ENCODE measurements at places on chromosomes 2 and 18. TPM values are rescaled to one million over a fixed set of nuclear protein-coding genes. Genes with fewer than 3 reads are reported as not detected.

The TNFRSF11A gene
- polyA plus RNA-seq: 0.38 TPM

The CDK5R2 gene
- not detected for polyA plus RNA-seq

The FAM228A gene
- polyA plus RNA-seq: 1.0 TPM

The EFR3B gene
- polyA plus RNA-seq: 0.50 TPM

The APLF gene
- polyA plus RNA-seq: 1.3 TPM

The RUFY4 gene
- not detected for polyA plus RNA-seq

The TWIST2 gene
- polyA plus RNA-seq: 6.0 TPM

The AGXT gene
- not detected for polyA plus RNA-seq

The AOX1 gene
- polyA plus RNA-seq: 7.6 TPM

The FOXI3 gene
- polyA plus RNA-seq: not detected

The PLGLB1 gene
- polyA plus RNA-seq: 2.3 TPM

The LTBP1 gene
- polyA plus RNA-seq: 539 TPM

The REG3G gene
- 0.38 TPM for polyA plus RNA-seq

The KLHL30 gene
- polyA plus RNA-seq: 3.5 TPM

The HOXD8 gene
- polyA plus RNA-seq: 7.3 TPM

The STPG4 gene
- 0.51 TPM for polyA plus RNA-seq

The SPR gene
- polyA plus RNA-seq: 33.1 TPM

The TMEM37 gene
- 19.8 TPM for polyA plus RNA-seq

The KLF7 gene
- 5.8 TPM for polyA plus RNA-seq

The KHK gene
- polyA plus RNA-seq: 38.7 TPM

The CHCHD5 gene
- polyA plus RNA-seq: 27.7 TPM

The TFCP2L1 gene
- 0.03 TPM for polyA plus RNA-seq

The ATOH8 gene
- polyA plus RNA-seq: 51.5 TPM

The TMEM247 gene
- polyA plus RNA-seq: not detected

The CCDC141 gene
- polyA plus RNA-seq: 0.13 TPM

The CCDC74B gene
- polyA plus RNA-seq: 0.38 TPM

The THUMPD2 gene
- polyA plus RNA-seq: 17.8 TPM

The GPR55 gene
- not detected for polyA plus RNA-seq

The AP1S3 gene
- 0.26 TPM for polyA plus RNA-seq

The AFF3 gene
- polyA plus RNA-seq: 0.41 TPM

The COQ10B gene
- polyA plus RNA-seq: 24.0 TPM

The CAPN13 gene
- polyA plus RNA-seq: 3.3 TPM

The HOXD13 gene
- not detected for polyA plus RNA-seq

The CCDC102B gene
- 7.6 TPM for polyA plus RNA-seq

The ATP6V1C2 gene
- 2.5 TPM for polyA plus RNA-seq

The DYSF gene
- 3.1 TPM for polyA plus RNA-seq

The NCOA1 gene
- polyA plus RNA-seq: 6.5 TPM

Measured in aorta (tissue), 5 donors.